Anterior cingulate cortex (tissue), 58 donors: ENCODE measurements at places on chromosomes 2 and 18.

- no peak for DNase-seq
These were observed 36.3 kb downstream of the RTN4 start for GRCh38 chr2:55013936-55014335.

DNA sequence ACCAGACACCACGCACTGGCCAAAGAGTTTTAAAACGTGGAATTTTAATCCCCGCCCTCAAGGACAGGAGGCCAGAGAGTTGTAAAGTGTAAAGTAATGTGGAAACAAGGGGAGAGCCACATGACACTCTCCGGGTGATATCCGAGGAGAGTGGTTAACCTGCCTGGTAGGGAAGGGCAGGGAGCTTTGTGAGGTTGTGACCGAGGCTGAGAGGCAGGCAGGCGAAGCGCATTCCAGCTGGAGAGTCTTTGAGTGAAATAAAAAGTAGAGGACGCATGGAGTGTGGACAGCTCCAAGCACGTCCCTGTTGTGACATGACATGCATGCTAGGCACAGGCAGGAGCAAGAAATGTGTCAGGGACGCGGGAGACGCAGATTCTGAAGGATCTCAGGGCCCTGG lies 539.5 kb downstream of the RNF144A start:
- DNase-seq: no peak

GRCh38 chr2:126855606-126856005 lies 43.1 kb upstream of the TEX51 start:
- DNase-seq: no peak

- DNase-seq: no peak
These were observed 202.8 kb upstream of the RND3 start for GRCh38 chr2:150690261-150690660.

GRCh38 chr2:181457741-181458425 lies 697 bp downstream of the ITGA4 start:
- DNase-seq: no peak

DNA sequence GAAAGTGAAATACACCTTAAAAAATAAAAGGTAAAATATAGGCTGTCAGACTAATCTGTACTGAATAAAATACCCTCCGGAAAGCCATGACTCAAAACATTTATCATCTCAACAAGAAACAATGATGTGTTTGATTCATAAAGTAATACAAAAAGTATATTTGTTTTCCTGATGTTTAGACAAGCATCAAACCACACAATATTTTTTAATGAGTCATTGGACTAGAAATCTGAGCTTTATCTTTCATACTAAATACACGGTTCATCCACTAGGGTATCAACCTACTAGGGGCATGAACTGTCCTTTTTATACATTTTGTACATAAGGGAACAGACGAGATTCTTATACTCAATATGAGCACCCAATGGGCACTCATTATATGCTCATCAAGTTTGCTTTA lies 31.3 kb downstream of the CD226 start:
- DNase-seq: no peak

GRCh38 chr18:617970-618504 lies 21.2 kb downstream of the CLUL1 start:
- DNase-seq: no peak
